ENCODE measurements at places on chromosomes 3 and 15. TPM values are rescaled to one million over a fixed set of nuclear protein-coding genes. Genes with fewer than 3 reads are reported as not detected.

Gene ASB14
- not detected for total RNA-seq

GRCh38 chr3:186138272-186138981 is 29.5 kb upstream of the ETV5 start:
- no peak for DNase-seq

Gene PFN2
- total RNA-seq = 18.3 TPM

- no peak for DNase-seq
Measured at GRCh38 chr15:59203008-59203407, 3.6 kb upstream of the LDHAL6B start.

Gene WDR72
- not detected for total RNA-seq

Gene CX3CR1
- 0.42 TPM for total RNA-seq

- DNase-seq = no peak
Measured at GRCh38 chr3:56190130-56190529, 278.1 kb downstream of the ERC2 start.

- DNase-seq = no peak
Measured at GRCh38 chr3:167241048-167241845, 138.8 kb downstream of the ZBBX start.

- DNase-seq = no peak
Measured at GRCh38 chr3:102741694-102742093, 306.9 kb downstream of the ZPLD1 start.

Gene FILIP1L
- total RNA-seq = 0.14 TPM

DNA sequence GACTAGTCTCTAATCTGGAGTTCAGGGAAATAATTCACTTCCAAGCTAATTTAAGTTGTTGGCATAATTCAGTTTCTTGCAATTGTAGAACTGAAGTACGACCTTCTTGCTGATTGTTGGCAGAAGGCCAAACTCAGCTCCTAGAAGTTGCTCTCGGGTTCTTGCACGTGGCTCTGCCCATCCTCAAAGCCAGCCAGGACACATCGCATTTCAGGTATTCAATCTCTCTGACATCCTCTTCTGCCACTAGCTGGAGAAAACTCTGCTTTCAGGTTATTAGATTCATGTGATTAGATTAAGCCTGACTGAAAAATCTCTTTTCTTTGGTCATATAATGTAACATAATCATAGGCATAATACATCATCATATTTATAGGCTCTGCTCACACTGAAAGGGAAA is 362.0 kb downstream of the ZPLD1 start:
- no peak for DNase-seq

DNA sequence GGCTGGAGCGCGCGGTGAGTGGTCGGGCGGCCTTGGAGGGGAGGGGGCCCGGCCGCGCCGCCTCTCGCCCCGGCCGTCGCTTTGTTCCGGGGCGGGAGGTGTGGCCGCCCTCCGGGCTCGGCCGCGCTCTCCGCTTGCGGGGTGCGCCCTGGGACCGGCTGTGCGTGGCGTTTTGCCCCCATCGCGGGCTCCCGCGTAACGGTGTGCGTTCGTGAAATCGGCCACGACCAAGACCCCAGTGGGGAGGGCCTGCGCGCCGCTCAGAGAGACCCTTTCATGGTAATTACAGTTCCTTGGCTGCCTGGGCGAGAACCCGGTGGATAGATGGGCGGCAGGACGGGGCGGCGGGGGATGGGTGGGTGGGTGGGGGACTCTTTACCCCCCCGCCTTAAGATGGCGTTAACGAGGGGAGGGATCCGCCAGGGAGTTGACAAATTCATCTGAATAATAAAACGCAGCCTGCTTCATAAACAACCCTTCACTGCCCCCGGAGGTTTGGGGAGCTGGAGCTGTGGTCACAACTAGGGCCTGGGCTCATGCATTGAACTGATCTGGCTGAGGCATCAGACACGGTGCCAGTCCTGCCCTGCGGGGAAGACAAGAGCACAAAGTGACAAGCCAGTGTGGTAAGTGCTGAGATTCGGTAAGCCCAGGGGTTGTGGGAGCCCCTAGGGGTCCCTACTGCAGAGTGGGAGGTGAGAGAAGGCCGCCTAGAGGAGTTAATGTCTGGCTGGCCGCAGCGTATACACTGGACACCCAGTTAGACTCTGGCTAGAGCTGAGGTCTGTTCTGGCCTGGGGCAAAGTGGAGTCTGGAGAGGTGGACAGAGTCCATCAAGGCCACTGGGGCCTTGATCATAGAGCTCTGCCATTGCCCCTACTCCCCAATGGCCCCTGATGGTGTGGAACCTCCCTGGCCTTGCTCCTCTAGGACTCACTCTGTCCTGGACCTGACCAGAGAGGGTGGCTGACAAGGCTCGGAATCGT is 668 bp downstream of the MRAS start:
- no peak for DNase-seq

DNA sequence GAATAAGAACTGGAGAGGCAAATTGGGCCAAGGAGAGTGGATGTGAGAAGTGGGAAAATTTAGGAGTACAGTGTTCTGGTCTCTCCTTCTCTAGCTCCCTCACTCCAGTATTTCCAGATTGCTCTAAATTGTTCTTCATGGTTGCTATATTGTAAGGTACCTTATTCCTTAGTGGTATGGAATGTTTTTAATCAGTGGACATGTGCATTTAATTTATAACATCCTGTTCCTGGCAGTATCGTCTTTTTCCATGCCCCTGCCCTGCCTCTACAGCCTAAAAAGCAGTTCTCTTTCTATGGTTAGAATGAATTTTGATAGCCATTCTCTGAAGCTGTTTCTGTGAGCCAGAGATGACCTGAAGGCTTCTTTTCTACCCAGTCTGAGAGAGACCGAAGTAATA is 180.5 kb downstream of the TCF12 start:
- DNase-seq = no peak
